Upper lobe of left lung (tissue), 6 donors: ENCODE measurements at places on chromosomes 7 and 10.

DNA sequence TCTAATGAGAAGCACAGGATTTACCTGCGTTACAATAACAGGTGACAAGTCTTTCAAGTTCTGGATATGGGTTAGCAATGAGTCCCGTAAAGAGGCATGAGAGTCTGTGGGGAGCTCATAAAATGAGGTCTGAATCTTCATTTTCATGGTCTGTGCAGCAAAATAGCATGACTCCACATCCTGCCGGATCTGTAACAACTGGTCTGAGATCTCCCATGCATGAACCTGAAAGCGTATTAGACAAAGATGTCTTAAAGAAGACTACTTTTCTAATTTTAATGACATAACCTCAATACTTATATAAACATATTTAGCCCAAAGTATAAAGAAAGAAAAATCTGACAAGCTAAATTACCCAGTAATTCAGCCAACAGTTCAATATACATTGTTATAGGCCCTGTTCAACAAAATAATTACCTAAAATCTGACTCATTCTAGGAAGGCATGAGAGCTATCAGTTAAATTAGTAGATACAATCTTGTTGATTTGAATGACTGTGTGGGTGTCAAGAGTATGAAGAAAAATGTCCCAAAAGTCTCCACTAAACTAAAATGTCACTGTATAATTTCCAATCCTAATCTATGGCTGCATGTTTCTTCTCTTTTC is 36.9 kb downstream of the TNPO3 start:
- DNase-seq, result no peak

DNA sequence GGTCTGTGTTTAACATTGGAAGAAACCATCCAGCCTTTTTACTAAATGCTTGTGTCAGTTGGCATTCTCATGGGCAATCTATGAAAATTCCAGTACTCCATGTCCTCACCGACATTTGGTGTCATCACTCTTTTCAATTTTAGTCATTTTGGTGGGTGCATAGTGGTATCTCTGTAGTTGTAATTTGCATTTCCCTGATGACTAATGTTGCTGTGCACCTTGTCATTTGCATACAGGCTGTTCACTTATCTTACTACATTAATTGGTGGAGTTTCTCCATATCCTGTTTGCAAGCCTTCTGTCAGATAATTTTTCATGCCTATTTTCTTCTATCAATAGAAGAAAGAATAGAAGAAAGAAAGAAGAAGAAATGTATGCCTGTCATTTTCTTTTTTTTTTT is 73.7 kb downstream of the PLPP4 start:
- DNase-seq, result no peak

GRCh38 chr7:99111591-99111990 is 32.3 kb downstream of the SMURF1 start:
- DNase-seq, result no peak

DNA sequence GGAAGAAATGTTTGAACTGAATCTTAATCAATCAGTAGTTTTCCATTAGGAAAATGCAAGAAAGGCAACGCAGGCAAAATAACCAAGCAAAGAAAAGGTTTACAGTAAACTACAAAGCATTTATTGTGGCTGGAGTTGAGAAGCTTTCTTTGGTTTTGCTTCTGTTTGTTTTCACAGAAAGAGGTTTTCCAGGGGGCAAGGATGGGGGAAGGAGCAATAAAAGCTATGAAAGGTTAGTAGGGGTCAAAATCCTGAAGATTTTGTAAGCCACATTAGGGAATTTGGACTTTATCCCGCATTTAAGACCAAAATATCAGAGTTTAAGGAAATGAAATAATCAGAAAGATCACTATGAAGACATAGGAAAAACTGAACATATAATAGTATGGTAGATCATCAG is 51.1 kb downstream of the NT5C2 start:
- no peak for DNase-seq

DNA sequence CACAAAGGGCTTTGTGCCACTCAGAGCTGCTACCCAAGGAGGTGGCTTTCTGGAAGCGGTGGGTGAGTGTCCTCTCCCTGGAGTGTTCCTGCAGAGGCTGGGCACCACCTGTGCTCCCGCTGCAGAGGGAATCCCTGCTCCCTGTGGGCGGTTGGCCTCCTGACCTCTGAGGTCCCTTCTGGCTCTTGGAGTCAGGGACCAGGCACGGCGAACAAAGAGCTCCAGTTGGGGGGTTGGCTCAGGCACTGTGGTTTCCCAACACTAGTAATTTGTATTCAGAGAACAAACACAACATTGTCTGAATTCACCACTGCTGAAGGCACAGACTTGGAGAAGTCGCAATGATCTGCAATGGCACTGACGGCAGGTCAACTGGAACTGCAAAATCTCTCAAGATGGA is 328.9 kb downstream of the PRPF18 start:
- no peak for DNase-seq

- peak; percentile 84 for DNase-seq
Observed at GRCh38 chr7:88218836-88219605, 817 bp downstream of the SRI start.

- no peak for DNase-seq
Observed at GRCh38 chr10:17607603-17608332, 9.4 kb downstream of the HACD1 start.

DNA sequence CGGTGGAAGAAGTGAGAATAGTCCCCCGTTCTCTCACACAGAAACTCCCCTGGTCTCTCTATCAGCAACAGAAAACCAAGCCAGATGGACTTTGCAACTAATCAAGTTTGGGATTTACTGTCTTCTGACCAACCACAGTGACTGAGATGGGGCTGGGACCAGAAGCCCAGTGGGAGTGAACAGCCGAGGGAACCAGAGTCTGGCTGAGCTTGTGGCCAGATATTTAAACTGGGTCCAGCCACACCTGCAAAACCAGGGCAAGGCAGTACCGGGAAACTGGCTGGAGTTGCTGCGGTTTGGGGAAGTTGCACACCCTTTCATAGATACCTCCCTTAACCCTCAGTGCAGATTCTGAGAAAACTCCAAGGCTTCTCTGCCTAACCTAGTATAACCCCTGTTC is 6.0 kb downstream of the GSTK1 start:
- DNase-seq, result no peak

DNA sequence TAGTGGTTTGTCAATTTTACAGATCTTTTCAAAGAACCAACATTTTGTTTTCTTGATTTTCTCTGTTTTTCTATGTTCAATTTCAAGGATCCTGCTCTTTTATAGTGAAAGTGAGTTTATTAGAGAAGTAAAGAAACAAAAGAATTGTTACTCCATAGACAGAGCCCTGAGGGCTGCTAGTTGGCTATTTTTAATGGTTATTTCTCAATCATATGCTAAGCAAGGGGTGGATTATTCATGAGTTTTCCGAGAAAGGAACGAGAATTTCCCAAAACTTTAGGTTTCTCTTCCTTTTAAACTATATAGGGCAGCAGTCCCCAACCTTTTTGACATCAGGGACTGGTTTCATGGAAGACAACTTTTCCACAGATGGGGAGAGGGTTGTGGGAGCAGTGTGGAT is 165.0 kb downstream of the CCSER2 start:
- no peak for DNase-seq

DNA sequence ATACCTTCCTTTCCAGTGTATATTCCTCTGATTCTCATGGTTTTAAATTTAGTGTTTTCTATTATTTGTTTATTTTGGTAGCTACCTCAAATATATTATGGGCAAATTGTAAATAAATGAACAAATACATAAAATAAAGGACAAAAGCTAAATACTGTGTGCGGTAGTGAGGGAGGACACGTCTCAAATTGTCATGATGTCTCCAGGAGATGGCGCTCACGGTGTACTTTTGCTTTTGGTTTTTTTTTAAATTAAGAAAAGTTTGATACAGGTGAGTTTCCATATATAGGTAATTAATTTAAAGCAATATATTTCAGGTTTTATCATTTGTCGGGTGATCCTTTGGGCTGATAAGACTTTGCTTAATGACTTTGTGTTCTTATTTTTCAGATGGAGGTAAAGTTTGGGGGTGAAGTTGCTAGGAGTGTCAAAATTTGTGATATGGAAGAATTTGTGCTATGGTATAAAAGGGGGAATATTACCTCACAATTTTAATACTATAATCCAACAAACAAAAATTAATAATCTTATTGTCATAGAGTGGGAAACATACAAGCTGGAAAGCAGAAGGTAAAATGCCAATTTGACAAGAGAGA is 68.4 kb upstream of the TMEM229A start:
- DNase-seq, result no peak

DNA sequence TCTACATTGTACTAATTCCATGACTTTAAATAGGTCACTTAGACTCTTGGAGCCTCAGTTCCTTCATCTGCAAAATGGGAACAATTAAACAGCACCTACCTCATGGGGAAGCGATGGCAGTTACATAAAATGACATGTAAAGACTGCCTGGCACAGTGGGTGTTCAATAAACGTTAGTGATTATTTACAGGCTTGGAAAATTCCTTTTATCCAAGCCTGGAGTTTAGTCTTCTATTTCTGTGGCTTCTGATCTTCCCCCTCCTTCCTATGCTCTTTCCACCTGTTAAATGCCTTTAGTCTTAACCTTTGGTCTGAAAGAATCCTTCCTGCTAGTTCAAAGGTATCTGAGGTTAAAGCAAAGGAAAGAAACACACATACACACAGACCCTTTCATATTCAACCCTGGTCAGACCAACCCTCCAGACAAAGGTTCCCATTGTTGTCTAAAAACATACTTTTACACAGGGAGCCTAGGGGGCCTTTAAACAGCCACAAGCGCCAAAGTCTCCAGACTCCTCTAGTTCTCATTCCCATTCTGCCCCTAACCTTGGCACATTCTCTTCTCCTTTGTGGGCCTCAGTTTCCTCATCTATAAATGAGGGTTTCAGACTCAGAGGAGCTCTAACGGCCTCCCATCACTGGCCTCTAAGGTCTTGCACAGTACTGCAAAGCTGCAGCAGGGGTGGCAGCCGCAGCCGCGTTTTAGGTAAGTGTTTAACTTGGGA is 21.4 kb downstream of the SORBS1 start:
- no peak for DNase-seq

DNA sequence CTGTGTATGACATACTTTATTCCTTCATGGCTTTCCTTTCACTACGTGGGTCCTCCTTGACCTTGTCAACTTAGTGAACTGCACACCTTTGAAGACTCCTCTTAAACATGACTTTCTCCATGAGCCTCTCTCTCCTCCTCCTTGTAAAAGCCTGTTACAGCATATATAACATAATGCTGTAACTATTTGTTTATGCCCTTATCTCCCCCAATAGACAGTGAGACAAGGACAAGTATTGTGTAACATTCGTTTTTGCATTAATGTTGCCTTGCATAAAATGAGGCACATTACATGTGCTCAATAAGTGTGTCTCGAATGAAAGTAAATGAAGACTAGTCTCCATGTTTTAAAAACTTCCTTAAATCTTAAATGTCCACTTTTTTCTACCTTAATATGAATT is 4.3 kb upstream of the LAMB1 start:
- DNase-seq, result no peak

GRCh38 chr7:5612695-5613094 is 168.8 kb downstream of the RNF216 start:
- DNase-seq, result no peak

GRCh38 chr10:124308811-124309210 is 109.9 kb downstream of the OAT start:
- no peak for DNase-seq

GRCh38 chr10:48982584-48982983 is 42.9 kb upstream of the LRRC18 start:
- DNase-seq, result no peak

GRCh38 chr10:117486606-117487005 is 55.9 kb upstream of the EMX2 start:
- no peak for DNase-seq

GRCh38 chr7:141012044-141012685 is 2.6 kb downstream of the MRPS33 start:
- peak; percentile 56 for DNase-seq

DNA sequence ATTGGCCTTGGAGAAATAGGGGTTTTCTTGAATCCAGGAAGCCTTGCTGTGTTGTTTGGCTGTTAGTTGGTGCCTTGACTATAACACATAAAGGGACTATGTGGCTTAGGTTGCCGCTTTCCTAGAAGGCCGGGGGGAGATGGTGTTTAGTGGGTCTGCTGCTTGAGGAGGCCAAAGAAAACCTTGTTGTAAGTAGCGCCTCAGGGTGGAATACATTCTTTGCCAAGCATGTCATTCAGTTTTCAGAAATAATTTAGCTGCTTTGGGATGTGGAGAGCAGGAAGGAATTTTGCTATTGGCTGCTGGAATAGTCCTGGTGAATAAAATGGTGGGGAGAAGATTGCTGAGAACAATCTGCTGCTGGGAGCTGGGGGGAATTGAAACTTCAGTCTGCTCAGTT is 132.9 kb upstream of the WNT16 start:
- no peak for DNase-seq

GRCh38 chr7:150753826-150754603 is 16.8 kb downstream of the GIMAP5 start:
- DNase-seq, result no peak

DNA sequence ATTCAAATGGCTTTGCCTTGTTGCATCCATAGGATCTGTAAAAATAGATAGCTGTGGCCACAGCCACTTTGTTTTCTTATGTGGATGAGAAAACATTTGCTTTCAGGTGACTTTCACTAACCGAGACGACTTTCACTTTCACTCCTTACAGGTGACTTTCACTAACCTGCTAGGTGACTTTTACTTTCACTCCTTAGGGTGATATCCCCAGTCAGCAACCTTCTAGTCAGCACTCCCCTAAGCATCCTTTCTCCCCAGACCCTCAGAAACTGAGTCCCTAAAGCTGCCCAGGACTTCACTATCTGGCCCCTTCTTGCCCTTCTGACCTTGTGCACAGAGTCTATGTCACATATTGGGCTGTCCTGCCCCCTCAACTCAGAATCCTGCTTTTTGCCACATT is 177.5 kb downstream of the RELN start:
- no peak for DNase-seq

GRCh38 chr10:127774766-127775559 is 38.0 kb downstream of the FOXI2 start:
- DNase-seq, result no peak
